ENCODE measurements at places on chromosomes 16 and 17.

DNA sequence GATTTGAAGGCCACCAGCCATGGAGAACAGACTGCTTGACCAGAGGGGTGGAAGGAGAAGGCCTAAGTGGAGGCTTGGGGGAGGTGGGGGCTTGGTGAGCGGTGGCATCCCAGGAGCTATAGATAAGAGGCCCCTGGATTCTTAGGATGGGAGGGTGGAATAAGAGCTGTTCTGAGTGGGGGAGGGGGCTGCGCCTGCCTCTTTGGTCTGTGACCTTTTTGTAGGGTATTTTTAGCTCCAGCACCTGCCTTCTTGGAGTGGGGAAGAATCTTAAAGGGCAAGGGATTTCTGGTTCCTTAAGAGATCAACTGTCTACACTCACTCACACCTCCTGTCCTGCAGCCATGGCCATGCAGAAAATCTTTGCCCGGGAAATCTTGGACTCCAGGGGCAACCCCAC is 567 bp downstream of the ENO3 start:
- DNase-seq, result no peak

DNA sequence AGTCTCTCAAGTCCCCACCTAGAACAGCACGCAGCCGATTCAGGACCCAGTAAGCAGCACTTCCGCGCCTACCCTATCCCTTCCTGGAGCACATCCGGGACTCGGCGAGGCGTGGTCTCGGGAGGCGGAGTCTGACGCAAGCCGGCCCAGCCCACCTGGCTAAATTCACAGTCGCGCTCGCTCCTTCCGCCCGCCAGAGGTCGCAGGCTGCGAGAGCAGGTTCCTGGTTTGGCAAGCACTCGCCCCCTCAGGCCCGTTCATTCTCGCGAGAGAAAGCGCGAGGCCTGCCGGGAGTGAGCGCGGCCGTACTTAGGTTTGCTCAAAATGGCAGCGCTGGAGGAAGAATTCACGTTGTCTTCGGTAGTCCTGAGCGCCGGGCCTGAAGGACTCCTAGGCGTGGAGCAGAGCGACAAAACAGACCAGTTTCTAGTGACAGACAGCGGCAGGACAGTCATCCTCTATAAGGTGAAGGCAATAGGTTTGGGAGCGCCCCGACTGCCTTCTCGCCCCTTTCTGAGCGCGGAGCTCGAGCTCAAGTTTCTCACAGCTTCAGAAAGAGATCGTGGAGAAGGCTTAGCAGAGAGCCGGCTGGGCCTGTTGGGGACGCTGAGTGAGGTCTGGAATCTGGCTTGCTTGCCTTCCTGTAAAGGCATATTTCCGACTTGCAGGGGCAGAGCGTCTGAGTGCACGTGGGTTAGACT is at the start of gene NOL11:
TSS of gene NOL11 (plus strand) at position 313 of the 701 bp plus-strand sequence. CDS start at position 325, 12 bp downstream.
- peak; percentile 98 for DNase-seq

DNA sequence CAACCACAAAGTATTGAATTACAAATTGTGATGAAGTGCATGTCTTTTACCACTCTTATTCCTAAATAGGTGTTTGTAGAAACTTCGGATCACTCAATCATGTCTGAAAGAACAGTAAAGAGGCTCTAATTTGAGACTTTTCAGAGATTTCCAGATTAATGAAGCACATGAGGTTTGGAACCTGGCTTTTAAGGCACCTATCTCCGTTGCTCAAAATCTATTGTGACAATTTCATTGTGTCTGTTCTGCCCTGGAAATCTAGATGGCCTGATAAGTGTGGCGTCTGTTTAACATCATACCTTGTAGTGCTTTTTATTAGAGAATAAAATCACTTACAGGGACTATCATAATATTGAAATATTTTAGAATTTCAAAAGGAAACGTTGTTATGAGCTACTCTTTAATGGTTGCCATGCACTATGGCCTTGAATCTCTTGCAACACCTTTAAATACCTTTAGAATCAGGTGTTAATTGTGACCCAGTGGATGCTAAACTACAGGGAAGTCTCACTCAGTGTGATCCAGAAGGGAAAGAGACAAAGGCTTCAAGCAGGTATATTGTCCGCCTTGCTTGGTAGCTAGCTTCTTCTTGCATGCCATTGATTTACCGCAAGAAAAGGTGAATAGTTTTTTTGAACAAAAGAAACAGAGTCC is 210.3 kb downstream of the CNTNAP4 start:
- DNase-seq, result no peak

DNA sequence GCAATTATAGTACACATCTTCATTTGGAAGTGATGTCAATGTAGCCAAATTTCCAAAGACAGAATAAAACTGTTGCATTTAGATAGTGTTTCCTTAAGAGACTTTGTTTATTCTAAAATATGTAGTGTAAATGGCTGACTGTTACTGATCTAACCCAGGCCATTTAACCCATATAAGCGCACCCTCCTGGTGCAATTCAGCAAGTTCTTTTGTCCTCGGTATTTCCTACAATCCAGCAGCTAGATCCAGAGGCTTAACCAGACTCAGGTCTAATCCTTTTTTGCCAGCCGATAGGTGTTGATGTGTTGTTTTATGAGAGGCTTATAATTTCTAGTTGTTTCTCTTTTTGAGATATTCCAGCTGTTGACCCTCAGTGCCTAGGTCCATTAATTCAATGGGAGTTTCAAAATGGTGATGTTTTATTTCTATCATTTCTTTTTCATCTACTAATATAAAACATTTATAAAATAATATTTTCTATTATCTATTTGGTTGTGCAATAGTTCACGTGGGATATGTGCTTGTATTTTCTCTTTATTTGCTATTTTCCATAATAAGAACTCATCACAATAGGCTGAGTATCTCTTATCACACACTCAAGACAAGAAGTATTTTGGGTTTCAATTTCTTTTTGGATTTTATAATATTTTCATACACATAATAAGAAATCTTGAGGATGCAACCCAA is 14.5 kb downstream of the ABCA9 start:
- no peak for DNase-seq

DNA sequence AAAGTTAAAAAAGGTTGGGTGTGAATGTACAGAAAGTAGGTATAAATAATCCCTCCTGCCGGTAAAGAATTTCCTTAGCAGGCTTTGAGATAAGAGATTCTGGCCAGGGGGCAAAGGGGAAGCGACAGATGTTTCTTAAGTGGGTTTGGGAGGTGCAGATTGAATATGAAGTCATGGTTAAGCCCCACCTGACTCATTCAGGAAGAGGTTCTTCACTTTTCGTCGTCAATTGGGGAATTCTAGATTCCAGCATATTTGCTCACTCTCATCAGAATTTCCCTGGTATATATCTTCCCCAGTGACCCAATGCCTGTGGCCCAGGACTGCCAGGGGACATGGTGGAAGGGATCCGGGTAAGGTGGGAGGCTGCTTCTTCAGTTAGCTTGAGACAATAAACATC is 127.8 kb downstream of the CPPED1 start:
- DNase-seq, result no peak

DNA sequence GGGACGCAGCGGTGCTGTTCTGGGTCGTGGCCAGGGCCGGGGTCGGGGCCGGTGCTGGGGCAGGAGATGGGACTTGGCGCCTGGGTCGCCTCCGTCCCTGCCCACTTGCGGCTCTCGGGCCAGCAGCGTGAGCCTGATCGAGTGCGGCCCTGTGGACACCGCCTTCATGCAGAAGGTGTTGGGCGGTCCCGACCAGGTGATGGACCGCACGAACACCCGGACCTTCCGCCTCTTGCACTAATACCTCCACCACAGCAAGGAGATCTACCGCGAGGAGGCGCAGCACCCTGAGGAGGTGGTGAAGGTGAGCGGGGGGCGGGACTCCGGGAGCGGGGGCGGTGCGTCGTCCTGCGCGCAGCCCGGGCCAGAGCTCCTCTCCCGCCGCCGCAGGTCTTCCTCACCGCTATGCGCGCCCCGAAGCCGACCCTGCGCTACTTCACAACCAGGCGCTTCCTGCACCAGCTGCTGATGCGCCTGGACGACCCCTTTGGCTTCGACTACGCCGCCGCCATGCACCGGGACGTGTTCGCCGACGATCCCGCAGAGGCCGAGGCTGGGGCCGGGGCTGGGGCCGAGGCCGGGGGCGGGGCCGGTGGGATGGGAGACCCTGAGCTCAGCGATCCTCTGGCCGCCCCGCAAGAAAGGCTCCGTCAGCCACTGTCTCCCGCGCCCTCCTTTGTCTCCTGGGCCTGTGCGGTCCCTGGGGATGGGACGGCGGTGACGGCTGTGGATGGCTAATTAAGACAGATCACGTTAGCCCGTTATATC is 4.5 kb upstream of the HSD17B1 start:
- DNase-seq, result peak; percentile 62

DNA sequence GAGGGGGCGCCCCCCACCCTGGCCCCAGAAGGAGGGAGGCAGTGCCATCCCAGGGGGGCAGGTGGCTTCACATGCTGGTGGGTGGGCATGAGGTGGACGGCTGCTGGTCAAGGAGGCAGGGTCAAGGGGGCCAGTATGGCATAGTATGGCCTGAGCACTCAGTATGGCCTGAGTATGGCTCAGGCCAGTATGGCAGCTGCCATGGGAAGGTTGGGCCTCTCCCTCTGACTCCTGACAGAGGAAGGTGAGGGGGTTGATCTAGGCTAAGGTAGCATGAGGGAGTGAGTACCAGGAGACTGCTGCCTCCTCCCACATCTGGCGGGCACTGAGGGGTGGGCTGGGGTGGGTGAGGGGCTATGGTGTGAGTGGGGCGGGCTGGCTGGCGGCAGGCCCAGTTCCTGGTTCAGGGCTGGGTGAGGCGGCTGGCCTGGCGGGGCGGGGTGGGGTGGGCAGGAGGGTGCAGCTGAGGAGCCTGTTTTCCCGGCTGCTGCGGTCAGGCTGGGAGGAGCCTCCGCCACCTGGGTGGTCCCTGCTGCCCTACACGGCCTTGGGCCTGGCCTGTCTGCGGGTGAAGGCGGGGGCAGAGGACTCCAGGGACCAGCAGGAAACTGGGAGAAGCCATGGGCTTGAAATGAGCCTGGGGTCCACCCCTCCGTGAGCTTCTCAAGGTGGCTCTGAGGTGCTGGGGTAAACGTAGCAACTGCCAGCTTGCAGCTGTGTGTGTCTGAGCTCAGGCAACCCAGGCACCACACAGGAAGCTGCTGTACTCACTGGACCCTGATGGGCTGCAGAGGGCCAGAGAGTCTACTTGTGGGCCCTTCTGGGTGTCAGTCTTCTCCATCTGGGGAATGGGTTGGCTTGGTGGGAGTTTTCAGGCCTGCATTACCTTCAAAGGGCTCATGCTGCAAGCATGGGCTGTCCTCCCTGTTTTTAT is 57.0 kb downstream of the RAI1 start:
- no peak for DNase-seq

DNA sequence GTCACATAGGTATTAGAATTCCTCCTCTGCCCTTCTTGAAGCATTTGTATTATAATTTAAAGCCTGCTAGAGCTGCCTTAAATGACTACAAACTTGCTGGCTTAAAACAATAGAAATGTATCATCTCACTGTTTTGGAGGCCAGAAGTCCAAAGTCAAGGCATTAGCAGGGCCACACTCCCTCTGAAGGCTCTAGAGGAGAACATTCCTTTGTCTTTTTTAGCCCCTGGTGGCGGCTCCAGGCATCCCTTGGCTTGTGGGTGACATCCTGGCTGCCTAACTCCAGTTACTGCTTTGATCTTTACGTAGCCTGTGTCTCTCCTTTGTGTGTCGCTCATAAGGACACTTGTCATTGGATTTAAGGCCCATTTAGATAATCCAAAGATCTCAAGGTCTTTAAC is 186.6 kb upstream of the SALL1 start:
- DNase-seq, result no peak

DNA sequence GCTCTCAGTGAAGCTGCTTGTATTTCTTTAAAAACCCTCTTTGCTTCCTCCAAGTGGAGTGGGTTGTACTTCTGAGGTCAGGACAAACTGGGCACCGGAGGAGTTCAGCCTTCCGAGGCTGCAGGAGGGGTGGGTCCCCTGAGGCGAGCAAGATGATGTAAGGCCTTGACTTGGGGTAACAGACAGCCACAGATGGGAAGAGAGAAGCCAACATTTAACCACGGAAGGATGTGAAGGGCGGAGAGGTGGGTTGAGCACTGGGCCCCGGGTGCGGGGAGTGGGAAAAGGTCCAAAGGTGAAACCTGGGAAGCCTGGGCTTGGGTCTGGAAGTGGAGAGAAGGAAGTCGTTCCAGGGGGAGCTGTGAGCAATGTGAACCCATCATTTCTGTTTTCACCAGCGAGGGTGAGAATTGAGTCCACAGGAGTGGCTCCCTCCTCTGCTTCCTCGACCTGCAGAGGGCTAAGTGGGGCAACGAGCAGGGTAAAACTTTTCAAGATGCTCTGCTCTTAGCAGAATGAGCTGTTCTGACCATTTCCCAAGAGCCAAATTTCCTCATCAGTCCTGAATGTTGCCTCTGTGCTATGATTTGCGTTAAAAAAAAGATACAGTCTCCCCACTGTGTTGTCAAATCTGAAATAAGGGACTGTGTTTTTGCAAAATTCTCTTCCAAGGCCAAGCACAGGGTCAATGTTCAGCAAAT is 137.7 kb upstream of the CRHR1 start:
- no peak for DNase-seq

DNA sequence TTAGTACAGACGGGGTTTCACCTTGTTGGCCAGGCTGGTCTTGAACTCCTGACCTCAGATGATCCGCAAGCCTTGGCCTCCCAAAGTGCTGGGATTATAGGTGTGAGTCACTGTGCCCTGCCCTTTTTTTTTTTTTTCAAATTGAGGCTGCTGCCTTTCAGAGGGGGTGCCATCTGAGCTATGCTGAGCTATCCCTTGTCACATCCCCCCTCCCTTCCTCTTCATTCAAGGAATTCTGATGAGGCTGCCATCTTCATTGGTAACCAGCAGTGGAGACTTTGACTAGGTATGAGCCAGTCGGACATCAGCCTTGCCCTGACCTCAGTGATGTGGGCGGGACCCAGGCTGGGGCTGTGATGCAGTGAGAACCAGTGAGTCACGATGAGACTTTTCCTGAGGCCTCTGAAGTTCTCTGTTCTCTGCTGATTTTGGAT is 24.4 kb upstream of the GPT2 start:
- no peak for DNase-seq

DNA sequence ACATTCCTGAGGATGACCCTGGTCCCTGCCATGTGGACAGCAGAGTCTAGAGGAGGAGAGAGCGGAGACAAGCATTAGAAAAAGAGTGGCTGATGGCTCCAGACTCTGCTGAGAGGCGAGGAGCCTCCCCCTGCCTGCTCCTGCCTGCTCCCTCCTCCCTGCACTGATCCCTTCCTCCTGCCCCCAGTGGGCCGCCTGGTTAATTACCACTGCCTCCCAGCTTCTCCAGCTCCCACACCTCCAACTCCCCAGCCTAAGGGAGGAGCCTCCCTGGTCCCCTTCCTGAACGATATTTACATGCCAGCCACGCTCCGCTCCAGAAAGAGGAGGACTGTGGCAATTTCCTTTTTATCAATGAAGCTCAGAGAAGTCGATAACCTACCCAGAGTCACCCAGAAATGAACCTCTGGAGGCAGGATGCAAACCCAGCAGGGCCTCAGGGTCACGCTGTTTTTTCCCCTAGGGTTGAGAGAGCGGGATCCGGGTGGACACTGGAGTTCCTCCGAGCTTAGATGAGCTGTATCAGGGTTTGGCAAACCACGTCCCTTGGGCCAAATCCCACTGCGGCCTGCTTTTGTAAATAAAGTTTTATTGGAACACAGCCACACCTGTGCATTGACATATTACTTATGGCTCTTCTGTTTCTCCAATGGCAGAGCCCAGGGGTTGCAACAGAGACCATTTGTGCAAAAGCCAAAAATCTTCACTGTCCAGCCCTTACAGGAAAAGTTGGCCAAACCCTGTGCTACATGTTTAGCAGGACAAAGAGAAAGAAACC is 27.1 kb upstream of the JPH3 start:
- DNase-seq, result no peak
